ENCODE measurements at places on chromosomes 1 and 21.

GRCh38 chr1:100530880-100531487 is 7.0 kb upstream of the GPR88 start:
- peak; percentile 43 for DNase-seq

DNA sequence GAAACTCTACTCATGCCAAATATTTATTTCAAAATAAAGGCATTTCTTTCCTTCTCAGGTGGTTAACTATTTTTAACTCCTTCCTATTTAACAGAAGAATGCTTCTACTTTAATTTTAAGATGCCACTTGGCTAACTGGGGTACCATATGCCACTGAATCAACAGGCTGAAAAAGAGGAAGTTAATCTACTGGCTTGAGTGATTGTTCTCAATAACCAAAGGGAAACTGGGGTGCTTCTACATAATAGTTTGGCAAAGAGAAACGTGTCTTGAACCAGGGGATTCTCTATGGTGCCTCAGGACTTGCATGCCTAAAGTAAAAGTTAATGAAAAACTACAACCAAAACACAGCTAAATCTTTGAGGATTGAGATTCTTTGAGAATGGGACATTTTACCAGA is 142.6 kb downstream of the DENND1B start:
- DNase-seq, result no peak

DNA sequence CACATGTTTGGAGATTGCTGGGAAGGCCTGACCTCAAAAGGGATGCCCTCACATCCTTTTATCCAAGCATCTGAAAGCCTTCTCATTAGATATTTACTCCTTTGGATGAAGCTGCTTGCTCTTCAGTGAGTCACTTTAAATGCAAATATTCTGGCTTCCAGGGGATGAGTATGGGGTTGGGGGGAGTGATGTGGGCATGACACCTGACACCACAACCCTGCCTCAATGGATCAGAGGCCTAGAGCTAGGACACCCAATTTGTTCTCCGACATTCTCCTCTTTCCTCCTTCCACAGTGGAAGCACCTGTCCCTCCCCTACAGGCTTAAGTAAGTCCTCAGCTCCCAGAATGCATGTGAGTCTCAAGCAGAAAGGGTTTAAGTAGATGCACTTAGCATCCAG is 238.3 kb downstream of the OMA1 start:
- DNase-seq, result no peak

DNA sequence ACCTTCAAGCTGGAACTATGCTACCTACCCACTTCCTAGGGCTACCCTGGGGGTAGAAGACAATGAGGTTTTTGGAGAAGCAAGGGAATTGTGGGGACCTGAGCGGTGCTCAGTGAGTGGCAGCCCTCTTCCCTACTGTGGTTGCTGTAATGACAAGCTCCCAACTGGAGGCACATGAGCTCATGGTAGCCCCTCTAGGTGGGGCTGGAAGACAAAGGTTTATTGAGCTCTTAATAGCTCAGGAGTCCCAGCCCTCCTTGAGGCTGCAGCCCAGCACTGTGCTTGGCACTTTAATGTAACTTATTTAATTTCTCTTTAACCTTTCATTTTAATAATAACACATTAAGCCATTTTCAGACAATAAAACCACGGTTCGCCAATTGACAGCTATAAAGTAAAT is 528.9 kb downstream of the OMA1 start:
- DNase-seq, result no peak

GRCh38 chr1:226790545-226791181 is 51.6 kb upstream of the ITPKB start:
- DNase-seq, result no peak

- no peak for DNase-seq
These were observed 73.9 kb downstream of the MATN1 start for GRCh38 chr1:30649321-30649991.

GRCh38 chr21:23921670-23922418 is 1685.4 kb downstream of the MRPL39 start:
- no peak for DNase-seq

- no peak for DNase-seq
These were observed 72.6 kb downstream of the SGIP1 start for GRCh38 chr1:66606362-66607065.

- DNase-seq, result no peak
These were observed 5.0 kb upstream of the ACOT11 start for GRCh38 chr1:54542962-54543539.

- DNase-seq, result no peak
These were observed 113.3 kb downstream of the KIAA0319L start for GRCh38 chr1:35443768-35444518.

DNA sequence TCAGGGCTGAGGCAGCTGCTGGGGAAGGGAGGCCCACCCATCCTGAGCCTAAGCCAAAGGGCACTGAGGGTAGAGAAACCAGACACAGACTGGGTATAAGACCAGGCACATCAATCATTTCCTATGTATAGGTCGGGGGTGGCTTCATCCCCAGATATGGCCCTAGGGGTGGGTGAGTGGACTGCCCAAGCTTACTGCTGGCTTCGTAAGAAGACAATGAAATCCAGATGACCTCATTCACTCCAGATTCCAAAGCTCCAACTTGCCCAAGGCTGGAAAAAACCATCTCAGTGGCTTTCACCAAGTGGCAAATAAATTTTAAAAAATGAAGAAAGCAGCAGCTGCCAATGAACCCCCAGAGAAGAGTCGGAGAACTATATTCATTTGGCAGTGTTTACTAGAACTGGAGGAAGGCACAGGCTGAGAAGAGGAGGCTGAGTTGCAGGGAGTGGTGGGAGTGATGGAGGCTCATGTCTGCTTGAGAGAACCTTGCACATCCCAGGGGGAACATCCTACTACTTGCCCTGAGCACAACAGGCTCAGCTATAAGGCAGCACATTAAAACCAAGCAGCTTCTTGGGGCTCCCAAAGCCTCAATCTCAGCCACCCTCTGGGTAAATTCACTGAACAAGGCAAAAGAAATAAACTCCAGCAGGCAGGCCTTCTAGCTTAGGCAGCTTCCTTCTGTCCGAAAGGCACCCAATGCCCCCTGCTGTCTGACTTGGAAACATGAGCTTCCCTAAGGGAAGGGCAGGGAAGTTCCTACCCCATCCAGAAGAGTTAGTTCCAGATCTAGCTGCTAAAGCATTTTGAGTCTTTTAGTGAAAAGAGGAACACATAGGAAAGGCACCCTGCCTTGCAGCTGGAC is 14.1 kb downstream of the PEA15 start:
- no peak for DNase-seq

DNA sequence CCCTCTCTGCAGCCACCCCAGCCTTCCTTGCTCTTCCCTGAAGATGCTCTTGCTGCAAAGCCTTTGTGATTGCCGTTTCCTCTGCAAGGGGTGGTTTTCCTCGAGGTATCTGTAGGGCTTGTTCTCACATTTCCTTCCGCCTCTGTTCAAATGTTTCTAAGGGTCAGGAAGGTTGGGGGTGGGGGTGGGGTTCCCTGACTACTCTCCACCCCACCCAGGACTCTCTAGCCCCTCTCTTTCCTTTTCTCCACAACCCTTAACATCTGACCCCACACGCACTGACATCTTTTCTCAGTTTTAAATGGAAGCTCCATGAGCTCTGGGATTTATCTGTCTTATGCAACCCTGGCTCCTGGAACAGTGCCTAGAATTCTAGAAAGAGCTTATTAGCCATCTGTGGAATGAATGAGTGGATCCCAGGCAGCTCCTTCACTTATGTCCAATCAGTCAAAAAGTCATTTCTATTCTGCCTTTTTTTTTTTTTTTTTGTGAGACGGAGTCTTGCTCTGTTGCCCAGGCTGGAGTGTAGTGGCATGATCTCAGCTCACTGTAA is 27.3 kb upstream of the ZNF362 start:
- no peak for DNase-seq

GRCh38 chr21:33686386-33686785 is 44.1 kb downstream of the ITSN1 start:
- DNase-seq, result no peak

DNA sequence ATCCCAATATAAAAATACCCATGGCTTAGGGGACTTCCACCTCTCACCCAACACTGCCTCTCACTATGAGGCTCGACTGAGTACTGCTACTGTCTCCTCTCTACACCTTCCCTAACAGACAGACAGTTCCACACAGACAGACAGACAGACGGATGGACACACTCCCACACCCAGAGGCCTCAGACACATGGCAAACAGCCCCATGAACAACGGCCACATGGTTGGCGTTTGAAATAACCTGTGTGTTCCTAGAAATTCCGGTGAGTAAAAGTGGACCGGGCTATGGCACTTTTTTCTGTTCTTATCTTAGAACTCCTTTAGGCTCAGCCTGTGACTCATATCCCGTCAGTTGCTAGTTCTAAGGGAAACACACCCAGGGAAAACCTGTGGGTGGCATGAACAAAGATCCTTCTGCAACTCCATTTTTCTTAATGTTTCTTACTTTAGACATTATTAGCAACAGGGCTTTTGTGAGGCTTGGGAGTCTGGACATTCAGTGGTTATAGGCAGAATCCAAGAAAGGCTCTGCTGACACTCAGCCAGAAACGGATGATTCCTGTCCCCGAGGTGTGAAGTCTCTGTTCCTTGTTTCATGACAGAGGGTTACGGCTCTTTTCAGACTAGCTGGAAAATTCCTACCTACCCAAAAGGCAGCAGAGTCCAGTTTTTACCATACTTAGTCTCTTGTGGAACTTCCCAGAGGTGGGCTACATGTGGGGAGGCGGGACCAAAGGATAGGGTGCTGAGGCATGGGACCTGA is 90.5 kb upstream of the TLR5 start:
- no peak for DNase-seq

GRCh38 chr1:108880850-108881249 is 4.1 kb downstream of the GPSM2 start:
- no peak for DNase-seq

DNA sequence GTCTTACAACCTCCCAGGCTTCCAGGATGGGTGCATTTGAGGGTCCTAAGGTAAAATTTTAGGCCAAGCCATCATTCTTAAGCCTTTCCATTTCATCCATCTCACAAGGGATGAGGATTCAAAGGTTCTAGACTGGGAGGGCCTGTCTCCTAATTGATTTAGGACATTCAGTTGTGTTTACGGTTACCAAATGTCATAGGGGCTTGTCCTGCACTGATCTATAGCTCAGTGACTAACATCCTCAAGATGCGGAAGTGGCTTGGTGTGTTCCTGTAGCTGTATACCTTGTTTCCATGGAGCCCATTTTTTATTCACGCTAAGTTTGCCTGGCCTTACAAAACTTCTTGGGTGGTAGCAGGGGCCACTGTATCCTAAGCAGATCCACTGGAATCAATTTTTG is 52.8 kb downstream of the DUSP10 start:
- no peak for DNase-seq

GRCh38 chr1:226763905-226764264 is 24.8 kb upstream of the ITPKB start:
- no peak for DNase-seq
